T-helper 9 cell (primary cell): ENCODE measurements at places on chromosomes 2 and 18.

- no peak for DNase-seq
These were observed 52.9 kb downstream of the REL start for GRCh38 chr2:60934165-60934722.

GRCh38 chr2:68100189-68100588 lies 37.4 kb upstream of the C1D start:
- DNase-seq = no peak

GRCh38 chr2:178043266-178043665 lies 29.3 kb downstream of the PDE11A start:
- no peak for DNase-seq

GRCh38 chr2:119011910-119012209 lies 69.9 kb downstream of the MARCO start:
- no peak for DNase-seq

- DNase-seq = no peak
These were observed 145.4 kb upstream of the ZNF516 start for GRCh38 chr18:76640438-76640837.

DNA sequence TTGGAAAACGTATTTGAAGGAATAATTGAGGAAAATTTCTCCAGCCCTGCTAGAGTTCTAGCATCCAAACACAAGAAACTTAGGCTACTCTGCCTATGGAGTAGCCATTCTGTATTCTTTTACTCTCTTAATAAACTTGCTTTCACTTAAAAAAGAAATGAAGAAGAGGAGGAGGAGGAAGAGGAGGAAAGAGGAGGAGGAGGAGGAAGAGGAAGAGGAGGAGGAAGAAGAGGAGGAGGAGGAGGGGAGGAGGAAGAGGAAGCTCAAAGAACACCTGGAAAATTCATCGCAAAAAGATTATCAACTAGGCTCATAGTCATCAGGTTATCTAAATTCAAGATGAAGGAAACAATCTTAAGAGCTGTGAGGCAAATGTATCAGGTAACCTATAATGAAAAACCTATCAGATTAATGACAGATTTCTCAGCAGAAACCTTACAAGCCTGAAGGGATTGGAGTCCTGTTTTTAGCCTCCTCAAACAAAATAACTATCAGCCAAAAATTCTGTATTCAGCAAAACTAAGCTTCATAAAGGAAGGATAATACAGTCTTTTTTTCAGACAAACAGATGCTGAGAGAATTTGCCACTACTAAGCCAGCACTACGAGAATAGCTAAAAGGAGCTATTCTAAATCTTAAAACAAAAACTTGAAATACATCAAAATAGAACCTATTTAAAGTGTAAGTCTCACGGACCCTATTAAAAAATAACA lies 56.2 kb upstream of the DSC1 start:
- DNase-seq = no peak

- DNase-seq = no peak
These were observed 112.2 kb upstream of the NT5C1B start for GRCh38 chr2:18701546-18701945.

DNA sequence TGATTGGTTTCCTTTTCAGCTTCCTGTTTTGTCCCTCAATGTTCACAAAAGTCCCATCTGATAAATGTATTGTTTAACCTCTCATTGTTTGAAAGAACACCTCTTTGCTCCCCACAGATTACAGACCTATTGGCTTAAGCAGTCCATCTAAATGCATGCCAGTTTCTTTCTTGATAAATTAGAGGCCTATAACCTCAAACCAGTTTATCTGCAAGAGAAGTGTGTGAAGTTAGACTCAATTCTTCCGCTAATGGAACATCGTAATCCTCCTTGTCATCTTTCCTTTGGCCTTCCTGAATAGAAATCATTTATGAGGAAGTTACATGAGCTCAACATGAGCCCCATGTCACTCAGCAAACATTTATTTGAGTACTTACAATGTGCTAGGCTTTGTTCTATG lies 74.0 kb downstream of the FRZB start:
- no peak for DNase-seq

DNA sequence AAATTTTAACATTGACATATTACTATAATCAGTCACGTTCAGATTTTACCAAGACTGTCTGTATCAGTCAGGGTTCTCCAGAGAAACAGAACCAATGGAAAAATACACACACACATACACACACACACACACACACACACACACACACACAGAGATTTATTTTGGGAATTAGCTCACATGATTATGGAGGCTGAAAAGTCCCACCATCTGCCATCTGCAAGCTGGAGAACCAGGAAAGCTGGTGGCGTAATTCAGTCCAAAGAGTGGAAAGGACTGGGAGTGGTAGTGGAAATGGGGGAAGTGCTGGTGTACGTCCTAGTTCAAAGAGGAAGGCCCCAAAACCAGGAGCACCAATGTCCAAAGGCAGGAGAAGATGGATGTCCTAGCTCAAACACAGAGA lies 166.4 kb downstream of the AKAIN1 start:
- no peak for DNase-seq

- no peak for DNase-seq
These were observed 442.6 kb downstream of the CMPK2 start for GRCh38 chr2:6423157-6423556.

- DNase-seq = no peak
These were observed 120.1 kb upstream of the TWIST2 start for GRCh38 chr2:238727585-238728329.

- DNase-seq = no peak
These were observed 115.9 kb upstream of the FOSL2 start for GRCh38 chr2:28276807-28277206.

- DNase-seq = no peak
These were observed 14.4 kb downstream of the FBXO41 start for GRCh38 chr2:73269686-73270465.

- no peak for DNase-seq
These were observed 15.0 kb downstream of the ELAC1 start for GRCh38 chr18:50982802-50983179.

GRCh38 chr2:61715506-61715905 lies 138.4 kb downstream of the FAM161A start:
- DNase-seq = no peak

DNA sequence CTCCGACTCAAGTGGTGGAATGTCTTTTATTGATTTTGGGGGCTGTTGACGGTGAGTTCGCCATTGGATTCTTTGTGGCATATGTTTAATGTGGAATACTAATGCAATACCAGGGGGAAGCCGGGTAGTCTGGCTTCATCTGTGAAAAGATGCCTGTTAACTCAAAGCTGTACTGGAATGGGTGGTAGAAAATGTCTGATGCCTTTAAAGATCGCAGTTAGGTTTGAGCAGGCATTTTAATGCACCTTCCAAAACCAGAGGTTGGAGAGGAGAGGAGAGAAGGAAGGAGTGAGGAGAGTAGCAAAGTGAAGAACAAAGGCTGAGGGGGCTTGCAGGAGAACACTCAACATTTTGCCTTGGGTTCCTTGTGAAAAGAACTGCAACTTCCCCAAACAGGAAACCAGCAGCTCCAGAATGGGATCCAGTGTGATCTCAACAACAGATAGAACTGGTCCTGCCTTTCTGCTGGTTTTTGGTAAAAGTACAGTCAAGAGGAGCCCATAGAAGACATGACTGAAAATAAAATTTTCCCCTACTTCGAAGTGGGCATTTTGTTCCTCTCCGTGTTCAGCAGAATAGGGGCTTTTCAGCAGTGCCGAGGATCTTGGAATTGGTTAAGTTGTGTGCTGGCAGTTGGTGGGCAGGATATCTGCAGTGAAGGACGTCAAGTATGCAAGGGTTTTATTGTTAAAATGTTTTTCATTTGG lies 1.5 kb downstream of the ZNF532 start:
- no peak for DNase-seq

- peak; percentile 16 for DNase-seq
These were observed at the start of gene RTKN for GRCh38 chr2:74441690-74442482. RTKN (minus strand) TSS chr2:74441937; CDS start chr2:74441816, 121 bp downstream.

DNA sequence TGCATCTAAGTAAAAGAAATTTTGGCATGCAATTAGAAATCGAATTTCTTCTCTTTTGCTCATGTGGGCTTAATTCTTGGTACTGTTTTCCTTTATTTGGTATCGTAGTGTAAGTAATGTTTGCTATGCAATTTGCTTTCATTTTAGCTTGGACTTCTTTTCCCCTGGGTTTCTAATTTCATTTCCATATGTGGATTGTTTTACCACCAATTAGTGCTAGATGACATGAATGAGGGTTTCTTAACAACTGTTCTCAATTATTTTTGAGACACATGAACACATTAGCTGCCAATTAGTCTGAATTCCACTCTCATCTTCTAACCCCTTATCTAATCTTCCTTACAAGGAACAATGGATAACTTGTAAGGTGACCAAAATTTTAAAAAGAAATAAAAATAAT lies 1047.2 kb upstream of the PIK3C3 start:
- no peak for DNase-seq

- no peak for DNase-seq
These were observed 2.8 kb downstream of the SNORC start for GRCh38 chr2:232872826-232873225.

DNA sequence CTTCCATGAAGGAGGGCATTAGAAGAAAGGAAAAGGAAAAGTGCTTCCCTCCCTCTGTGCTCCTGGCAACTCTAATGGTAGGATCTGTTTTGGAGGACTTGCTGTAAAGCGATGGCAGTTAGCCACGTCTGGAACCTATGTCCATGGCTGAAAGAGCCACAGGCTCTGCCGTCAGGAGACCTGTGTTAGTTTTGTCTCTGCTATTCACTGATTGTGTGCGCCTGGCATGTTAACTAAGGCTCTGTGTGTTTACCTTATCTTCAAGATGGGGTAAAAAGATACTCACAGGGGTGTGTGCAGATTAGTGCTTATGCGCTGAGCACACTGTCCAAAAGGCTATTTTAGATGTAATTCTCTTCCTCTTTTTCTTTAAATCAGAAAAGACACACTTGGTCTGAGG lies 109.8 kb upstream of the LTBP1 start:
- DNase-seq = no peak

GRCh38 chr2:230865766-230866755 lies 1.3 kb downstream of the ITM2C start:
- DNase-seq = no peak

- no peak for DNase-seq
These were observed 100.9 kb downstream of the ARL4C start for GRCh38 chr2:234395891-234396420.

GRCh38 chr2:98063291-98063854 lies 23.6 kb upstream of the VWA3B start:
- DNase-seq = no peak

DNA sequence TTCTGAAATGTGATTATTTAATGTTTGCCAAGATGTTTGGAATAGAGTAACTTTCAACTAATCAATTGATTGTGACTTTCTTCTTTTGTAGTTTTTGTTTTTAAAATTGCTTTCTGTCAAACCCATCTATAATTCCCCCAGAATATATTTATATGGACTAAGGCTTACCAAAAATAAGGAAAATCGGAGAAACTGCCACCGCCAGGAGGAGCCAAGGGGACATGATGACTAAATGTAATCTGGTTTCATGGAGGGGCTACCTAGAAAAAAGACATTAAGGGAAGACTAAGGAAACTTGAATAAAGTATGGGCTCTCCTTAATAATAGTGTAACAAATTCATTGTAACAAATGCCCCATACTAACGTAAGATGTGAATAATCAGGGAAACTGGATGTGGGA lies 19.5 kb downstream of the BOLA3 start:
- no peak for DNase-seq

DNA sequence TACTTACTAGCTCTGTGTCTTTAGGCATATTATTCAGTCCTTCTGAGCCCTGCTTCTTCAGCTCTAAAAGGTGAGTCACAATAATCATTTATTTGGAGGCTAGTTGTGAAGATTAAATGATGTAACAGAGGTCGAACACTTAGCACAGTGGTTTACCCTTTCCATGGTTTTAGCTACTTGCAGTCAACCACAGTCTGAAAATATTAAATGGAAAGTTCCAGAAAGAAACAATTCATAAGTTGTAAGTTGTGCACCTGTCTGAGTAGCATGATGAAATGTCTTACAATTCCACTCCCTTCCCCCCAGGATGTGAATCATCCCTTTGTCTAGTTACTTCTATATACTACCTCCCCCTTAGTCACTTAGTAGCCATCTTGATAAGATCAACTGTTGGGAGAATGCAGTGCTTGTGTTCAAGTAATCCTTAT lies 217.6 kb upstream of the THUMPD2 start:
- no peak for DNase-seq

GRCh38 chr2:29115797-29116781 lies 874 bp downstream of the CLIP4 start:
- peak; percentile 56 for DNase-seq

- DNase-seq = no peak
These were observed 420.7 kb upstream of the SLC8A1 start for GRCh38 chr2:40872580-40872979.

- no peak for DNase-seq
These were observed 258.5 kb downstream of the ALK start for GRCh38 chr2:29662861-29663260.

DNA sequence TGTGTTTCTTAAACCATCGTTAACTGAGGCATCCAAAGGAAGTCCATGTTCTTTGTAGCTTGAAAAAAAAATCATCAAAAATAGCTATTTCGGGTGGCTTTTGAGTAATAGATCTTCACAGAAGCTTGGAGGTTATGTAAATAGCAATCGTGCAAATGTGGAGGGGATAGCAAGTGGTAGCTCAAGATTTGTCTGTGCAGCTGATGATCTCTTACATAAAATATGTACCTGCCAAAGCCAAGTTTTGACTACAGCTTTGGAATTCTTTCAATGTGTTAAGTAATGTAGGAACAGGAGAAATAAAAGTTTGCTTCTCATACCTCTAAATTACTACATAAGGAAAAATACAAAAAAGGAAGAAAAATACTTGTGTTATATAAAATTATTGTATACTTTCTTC lies 1432.0 kb downstream of the DPP10 start:
- DNase-seq = no peak

DNA sequence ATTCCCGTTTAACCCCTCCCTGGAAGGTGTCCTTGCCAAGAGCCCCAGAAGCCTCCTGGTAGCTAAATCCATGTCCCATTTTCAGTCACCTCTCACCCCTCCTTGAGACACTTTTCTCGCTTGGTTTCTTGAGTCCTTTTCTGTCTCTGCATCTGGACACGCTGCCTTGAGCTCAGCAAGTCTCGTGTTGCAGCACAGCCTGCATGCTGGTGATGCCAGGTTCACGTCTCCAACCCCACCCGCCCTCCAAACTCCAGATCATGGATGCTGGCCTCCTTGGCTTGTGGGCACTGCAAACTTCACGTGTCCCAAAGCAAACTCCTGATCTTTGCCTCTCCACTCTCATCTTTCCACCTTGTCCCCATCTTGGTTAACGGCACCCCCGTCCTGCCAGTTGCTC lies 39.3 kb downstream of the CENPO start:
- no peak for DNase-seq
